ENCODE measurements at places on chromosomes 11 and 22.

GRCh38 chr11:64522843-64523380 lies 68.1 kb upstream of the SLC22A12 start:
- no peak for DNase-seq

GRCh38 chr22:42256220-42256619 lies 14.2 kb downstream of the TCF20 start:
- no peak for DNase-seq

GRCh38 chr11:37755521-37755920 lies 1157.5 kb upstream of the RAG2 start:
- DNase-seq, result no peak

DNA sequence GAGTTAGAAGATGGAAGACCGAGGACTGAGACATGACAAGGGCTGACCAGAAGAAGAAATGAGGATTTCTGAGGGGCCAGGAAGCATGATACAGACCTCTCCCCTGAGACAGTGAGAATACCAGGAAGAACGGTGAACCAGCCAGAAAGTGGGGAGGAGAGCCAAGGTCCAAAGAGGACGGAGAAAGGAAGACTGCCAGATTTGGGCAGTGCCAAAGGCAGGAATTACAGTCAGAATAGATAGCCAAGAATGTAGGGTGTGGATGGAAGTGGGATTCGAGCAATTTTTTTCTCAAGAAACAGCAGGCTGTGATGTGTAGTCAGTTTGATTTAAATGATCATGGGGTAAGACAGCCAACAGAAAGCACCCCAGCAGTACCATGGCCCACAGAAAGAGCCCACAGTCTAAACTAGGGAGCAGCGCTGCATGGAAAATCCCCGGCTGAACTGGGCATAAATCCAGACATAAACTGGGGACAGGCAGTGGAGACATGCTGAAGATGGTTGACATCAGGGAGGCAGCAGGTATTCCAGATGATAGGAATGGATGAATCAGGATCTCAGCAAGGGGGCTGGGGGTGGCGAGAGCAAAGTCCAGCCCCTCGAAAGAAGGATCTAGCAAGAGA lies 67.3 kb upstream of the BARX2 start:
- DNase-seq, result no peak

DNA sequence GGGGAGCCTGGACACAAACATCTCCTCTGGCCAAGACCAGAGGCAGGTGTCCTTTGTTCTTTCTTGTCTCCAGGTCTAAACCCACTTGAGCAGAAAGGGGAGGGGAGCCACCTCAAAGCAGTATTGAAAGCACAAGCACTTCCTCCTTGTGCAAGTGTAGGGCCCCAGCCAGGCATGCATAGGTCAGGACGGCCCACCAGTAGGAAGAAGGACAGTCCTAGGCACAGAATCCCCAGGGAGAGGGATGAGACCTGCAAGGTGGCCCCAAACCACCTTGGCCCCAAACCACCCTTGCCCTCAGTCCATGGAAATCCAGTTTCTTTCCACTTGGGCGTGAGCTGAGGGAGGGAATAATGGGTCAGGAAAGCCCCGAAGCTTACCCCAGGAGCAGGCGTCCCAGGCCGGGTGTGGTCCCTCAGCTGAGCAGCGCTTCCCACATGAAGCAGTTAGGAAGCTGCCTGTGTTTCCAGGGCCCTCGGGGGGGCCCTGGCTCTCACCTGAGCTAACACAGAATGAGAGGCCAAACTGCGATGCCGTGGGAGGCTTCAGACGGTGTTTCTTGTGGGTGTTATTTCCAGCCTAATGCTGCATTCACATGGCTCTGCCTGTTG lies 20.4 kb upstream of the IGSF9B start:
- no peak for DNase-seq

DNA sequence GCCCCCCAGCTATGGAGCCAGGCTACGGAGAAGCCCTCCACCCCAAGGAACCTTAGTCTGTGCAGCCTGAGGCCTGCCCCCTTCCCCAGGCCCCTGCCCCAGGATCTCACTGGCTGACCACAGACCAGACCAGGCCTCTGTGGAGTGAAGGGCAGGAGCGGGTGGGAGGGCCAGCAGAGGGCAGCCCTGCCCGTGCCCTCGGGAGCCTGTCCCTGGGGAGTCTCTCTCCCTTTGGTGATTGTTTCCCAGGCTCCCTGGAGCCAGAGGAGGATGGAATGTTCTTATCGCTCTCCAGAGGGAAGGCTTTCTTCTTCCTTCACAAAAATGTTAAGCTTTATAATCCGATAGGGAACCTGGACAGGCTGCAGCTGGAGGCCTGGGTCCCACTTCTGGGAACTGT lies 455.3 kb downstream of the SOX6 start:
- DNase-seq, result no peak

DNA sequence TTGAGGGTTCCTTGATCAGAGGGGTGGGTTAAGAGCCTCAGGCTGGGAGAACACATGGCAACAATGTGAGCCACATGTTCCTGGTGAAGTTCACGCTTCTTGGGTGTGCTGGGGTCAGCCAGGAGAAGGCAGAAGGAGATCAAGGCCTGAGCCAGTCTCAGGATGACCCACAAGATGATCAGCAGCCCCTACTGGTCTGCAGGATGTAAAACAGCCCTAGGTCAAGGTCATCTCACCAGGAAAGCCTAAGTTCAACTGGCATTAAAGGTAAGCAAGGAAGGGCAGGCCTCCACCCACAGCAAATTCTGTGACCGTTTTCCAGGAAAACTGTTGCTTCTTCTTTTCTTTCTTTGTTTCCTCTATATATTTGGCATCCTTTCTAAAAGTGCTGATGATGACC lies 156.7 kb upstream of the KIRREL3 start:
- no peak for DNase-seq

GRCh38 chr11:100981196-100981824 lies 148.3 kb downstream of the PGR start:
- no peak for DNase-seq

GRCh38 chr11:17755891-17756290 lies 21.3 kb downstream of the KCNC1 start:
- DNase-seq, result no peak

GRCh38 chr22:23152238-23153114 lies 7.2 kb downstream of the RAB36 start:
- DNase-seq, result no peak

GRCh38 chr11:36081274-36081945 lies 137.5 kb downstream of the LDLRAD3 start:
- no peak for DNase-seq

GRCh38 chr11:68550485-68550817 lies 89.9 kb downstream of the PPP6R3 start:
- DNase-seq, result no peak

DNA sequence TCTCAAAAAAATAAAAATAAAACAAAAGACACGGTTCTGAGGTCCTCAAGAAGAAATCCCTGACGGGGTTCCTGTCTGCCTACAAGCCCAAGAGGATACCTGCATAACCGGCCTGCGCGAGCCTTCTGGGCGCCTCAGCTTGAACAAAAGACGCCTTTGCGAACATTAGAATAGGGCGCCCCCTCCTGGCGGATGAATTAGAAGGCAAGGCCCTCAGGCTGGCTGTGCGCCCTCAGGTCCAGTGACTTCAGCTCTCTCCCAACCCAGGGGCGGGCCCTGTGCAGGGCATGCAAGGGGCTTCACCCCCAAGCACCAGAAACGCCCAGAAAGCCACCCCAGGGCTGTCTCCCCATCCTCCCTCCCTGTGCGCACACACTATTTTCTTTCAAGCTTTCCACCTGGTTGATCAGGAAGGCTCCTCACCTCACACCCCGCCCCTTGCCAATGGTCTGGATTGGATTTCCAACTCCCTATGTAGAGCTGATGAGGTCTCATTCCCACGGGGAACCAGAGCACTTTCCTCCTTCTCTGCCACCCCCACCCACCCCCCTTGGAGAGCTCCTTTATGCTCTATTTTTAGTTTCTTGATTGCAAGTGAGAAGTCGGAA lies 273.3 kb downstream of the BUD13 start:
- no peak for DNase-seq

DNA sequence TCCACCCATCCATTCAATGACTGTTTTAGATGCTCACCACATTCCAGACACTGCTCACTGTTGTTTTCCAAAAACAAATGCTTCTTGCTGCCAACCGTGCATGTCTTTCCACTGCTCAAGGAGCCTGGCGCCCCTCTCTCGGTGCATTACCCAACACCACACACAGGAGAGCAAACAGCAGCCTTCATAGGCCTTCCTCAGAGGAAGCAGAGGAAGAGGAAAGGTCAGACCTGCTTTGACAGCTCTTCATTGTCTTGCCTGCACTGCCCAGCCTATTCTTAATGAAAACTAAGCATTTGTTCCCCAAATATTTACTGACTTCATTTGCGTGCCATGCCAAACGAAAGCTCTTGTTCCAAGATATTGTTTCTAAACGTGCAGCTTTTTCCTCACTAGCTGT lies 1129.2 kb downstream of the TBC1D22A start:
- no peak for DNase-seq

DNA sequence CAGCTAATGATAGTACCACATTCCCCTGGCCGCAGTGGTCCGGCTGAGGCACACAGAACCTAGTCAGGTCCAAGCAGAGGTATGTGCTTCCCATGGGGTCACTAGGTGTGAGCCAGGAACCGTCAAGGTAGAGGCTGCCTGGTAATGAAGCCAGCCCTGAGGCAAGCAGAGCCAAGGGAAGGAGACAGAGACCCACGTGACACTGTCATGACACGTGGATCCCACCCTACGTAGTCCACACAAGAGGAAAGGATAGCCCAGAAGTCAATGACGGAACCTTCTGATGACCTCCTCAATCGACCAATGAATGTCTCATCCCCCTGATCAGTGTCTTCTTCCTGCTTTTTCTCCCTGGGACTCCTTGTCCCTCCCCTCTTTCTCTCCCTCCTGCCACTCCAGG lies 19.0 kb downstream of the A4GALT start:
- DNase-seq, result no peak

- DNase-seq, result no peak
Measured at GRCh38 chr11:84580428-84580827, 1046.7 kb downstream of the DLG2 start.

DNA sequence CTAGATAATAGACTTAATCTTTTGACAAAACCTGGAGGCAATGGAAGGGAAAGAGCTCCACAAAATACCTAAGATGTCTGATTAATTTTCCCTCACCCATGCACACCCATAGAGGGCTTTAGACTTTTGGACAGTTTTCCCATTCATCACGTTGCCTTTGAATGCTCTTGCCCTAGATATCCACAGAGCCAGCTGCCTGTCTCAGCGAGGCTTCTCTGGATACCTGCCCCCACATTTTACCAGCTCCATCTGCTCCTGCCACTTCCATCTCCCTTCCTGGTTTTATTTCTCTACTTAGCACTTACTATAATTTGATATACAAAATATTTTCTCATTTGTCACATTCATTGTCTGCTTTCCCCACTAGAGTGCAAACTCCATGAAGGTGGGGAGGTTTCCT lies 136.8 kb downstream of the FDX1 start:
- DNase-seq, result no peak

DNA sequence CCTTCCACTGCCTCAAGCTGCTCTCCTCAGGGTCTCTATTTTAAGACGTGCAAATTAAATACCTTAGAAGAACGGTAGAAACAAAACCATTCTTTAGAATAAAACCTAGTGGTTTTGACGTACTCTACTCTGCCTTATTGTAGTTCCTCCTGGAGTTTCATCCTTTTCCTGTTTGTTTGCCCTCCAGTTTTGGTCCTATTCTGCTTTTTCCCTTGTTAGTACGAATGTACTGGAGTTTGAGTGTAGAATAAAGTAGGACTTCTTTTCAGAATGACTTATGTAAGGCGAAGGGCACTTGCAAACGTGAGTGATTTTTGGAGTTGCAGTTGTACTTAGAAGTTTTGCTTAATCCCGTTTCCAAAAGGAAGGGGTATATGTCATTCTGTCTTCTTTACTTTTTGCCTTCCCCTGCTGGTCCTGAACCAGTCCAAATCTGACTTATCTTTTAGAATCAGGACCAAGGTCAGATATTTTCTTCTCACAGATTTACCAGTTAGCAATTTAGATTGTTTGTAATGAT lies 1.4 kb downstream of the SIK2 start:
- no peak for DNase-seq

- DNase-seq, result no peak
Measured at GRCh38 chr11:67276781-67277230, 10.5 kb downstream of the GRK2 start.

DNA sequence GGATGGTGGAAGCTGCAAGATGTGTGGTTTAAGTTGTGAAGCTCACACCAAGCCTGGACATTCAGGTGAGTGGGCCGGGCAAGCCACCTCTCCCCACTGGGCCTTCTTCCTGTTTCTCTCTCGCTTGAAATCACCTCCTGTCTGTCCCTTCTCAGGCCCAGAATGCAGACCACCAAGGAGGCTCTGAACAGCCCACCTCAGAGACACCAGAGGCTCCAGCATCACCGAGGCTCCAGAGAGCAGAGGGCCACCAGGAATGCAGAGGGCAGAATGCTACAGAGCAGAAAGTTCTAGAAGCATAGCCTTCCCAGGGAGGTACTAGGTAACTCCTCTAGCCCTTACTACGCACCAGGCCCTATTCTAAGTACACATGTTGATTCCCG lies 14.8 kb upstream of the IL2RB start:
- no peak for DNase-seq

- no peak for DNase-seq
Measured at GRCh38 chr11:94134651-94135512, 6.2 kb downstream of the PANX1 start.

DNA sequence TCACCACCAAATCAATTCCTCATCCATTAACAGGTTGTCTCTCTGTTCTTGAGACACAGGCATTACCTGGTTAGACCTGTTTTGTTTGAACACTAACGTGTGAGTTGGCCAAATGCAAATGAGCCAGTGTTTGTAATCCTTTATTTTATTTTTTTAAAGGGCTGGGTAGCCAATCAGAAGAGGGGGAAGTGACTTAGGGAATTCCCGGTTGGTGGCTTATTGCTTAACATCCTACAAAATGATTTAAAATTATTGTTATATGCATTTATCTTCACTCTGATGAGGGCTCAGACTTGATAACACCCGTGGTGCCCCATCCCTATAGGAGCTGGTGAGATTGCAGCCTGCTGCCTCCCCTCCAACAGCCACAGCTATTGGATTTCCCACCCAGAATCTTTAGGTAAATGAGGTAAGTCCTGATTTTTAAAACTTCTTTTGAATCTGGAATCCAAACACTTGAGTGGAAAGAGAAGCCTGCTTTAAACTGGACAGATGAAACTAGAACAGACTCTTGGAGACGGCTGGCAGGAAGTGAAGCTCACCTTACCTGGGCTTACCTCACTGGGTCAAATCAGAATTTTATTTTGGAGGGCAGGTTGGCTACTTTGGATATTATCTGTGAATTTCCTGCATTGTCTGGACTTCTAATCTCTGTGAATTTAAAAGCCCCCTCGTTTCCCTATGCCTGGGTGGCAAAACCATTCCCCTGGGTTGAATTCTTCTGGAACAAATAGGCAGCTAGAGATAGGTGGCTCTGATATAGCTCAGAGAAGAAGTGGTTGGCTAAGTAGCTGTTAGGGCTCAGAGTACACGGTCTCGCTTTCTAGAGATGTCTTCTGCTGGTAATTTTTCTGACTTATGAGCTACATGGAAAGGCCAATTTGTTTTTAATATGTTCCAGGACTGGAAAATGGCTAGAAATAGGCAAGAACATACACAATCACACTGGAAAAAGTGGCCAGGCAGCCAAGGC lies at the start of gene EHF:
EHF (plus strand) TSS at position 274 of the 973 bp plus-strand sequence. CDS start 21,538 bp downstream, outside the sequence.
- no peak for DNase-seq

GRCh38 chr22:44459041-44459440 lies 39.0 kb downstream of the RTL6 start:
- DNase-seq, result no peak
